ENCODE measurements at places on chromosomes 3 and 15.

DNA sequence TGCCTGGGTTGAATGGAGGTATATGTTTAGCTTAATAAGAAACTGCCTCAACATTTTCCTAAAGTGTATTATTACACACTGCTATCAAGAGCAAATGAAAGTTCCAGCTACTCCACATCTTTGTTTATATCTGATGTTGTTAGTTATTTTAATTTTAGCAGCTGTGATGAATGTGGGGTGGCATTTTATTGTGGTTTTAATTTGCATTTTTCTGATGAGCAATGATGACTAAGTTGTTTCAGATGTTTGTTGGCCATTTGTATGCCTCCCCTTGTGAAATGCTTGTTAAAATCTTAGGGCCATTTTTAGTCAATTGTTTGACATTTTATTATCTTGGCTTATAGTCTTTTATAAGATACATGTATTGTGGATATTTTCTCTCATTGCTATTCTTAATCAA is 260.4 kb upstream of the SLCO3A1 start:
- DNase-seq = no peak

DNA sequence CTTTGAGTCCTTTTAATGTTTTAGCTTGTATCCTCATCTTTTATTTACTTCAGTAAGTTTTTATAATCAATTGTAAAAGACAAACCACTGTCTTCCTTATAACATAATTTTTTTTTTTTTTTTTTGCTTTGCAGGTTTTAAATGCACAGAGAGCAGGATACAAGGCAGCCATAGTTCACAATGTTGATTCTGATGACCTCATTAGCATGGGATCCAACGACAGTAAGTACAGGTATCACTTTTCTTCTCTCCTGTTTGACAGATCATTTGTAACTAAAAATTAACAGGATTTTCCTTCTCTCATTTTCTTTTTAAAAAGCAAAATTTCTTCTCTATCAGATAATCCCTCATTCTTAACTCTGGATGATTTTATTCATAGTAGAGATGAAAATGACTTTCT is 75.4 kb downstream of the PFN2 start:
- no peak for DNase-seq

DNA sequence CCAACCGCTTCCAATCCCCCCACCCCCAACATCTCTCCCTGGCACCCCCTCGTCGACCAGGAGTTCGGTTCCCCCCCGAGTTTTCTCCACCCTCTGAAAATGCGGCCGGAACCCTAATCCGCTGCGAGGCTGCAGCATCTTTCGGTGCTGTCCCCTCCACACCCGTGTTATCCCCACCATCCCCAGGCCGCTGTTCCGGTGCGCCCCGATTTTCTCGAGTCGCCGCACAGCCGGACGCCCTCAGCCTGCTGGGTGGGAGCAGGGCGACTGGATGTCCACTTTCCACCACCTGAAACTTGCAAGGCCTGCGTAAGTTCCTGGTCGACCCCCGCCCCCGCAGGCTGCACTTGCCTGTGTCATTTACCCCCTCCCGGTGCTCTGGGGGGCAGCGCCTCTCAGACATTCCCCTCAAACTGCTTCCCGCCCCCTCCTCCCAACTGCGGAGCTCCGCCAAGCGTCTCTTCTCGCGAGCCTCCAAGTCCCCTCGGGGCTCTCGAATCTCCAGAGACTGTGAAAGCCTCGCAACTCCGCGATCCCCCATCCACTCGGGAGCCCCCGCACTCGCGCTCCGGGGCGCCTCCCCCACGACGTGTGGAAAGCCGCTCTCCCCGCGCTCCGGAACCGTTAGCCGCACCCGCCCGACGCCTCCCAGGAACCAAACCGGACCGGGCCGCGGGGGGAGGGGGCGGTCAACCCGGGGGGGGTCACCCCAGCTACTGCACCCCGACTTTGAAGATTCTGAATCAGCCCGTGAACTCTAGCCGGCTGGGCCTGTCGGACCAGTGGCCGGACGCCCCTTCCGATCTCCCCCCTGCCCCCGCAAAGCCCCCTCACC is 566 bp downstream of the ETV5 start:
- no peak for DNase-seq

DNA sequence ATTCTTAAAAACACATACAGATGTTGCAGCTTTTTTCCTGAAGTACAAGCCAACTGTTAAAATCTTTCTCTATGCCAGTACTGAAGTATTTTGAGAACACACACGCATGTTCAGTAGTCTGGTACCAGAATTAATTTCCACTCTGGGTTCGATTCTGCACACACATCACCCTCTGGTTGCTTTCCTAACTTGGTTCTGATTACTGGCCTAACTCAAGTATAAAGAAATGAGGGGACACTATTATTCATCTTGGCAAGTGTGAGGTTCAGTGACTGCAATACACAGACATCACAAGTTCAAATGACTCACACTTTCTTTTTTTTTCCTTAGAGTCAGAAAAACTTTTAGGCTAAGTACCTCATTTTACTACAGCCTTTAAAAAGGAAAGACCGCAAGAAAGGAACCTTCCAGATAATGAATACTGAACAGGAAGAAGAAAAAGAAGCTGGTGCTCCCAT is 37.4 kb upstream of the LDHAL6B start:
- DNase-seq = no peak

- DNase-seq = no peak
Measured at GRCh38 chr15:58530056-58530590, 98.3 kb downstream of the LIPC start.

DNA sequence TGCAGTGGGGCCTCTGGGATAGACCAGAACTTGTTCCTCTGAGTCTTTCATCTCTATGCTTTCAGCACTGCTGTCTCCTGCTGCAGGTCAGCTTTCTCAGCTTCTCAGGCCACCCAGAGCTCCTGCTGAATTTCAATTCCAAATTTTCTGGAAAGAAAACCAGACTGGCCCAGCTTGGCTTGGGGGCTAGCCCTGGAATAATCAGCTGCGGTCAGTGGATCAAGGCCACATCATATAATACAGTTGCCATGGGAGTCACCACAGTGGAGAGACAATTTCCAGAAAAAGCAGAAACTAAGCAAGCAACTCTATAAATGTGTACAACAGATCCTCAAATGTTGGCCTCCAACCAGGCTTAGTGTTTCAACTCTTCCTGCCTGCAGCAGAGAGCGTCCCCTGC is 91.1 kb upstream of the SLC24A5 start:
- DNase-seq = no peak

DNA sequence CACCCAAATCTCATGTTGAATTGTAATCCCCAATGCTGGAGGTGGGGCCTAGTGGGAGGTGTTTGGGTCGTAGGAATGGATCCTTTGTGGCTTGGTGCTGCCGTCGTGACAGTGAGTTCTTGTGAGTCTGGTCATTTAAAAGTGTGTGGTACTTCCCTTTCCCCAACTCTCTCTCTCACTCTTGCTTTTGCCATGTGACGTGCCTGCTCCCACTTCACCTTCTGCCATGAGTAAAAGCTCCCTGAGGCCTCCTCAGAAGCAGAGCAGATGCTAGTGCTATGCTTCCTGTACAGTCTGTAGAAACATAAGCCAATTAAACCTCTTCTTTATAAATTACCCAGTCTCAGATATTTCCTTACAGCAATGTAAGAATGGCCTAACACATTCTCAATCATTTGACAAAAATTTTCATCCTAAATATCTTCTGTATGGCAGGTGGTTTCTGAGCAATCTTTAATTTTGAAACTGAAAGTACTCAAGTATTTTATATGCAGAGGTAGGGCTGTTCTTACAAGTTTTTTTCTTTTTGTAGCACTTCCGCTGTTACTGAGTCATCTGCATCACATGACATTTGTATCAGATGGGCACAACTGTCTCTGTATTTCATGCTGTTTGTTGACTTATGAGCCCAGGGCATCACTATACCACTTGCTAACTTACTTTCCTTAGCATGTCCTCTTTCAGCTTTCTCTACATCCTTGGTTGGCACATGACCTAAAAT is 8.8 kb downstream of the RPL39L start:
- DNase-seq = peak; percentile 2

- DNase-seq = no peak
Measured at GRCh38 chr15:38503496-38503895, 49.6 kb downstream of the FAM98B start.

GRCh38 chr3:23170291-23170690 is 32.8 kb upstream of the UBE2E2 start:
- no peak for DNase-seq

DNA sequence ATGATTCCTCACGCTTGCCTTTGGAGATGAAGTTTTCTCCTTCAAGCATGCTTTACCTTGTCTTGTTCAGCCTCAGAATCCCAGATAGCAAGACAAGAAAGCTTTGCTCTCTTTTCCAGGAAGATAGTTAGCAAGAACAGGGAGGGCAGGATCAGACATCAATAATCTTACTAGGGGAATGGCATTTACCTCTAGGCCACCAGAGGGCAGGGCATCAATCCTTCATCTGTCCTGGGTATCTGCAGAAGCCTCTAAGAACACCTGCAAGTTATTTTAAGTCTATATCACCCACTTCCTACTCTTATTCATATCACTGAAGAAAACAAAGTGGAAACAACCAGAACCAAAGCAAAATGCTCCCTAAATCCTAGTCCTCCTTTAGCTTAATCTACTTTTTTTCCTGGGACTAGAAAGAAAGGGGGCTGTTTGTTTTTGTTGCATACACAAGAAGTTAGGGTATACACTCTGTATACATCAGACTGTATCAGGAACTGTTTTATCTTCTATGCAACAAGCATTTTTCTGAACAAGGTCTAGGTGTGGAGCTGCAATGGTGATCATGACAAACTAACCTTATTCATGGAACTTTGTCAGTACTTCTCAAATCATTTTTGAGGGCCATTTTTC is 862.5 kb downstream of the CADM2 start:
- peak; percentile 10 for DNase-seq

DNA sequence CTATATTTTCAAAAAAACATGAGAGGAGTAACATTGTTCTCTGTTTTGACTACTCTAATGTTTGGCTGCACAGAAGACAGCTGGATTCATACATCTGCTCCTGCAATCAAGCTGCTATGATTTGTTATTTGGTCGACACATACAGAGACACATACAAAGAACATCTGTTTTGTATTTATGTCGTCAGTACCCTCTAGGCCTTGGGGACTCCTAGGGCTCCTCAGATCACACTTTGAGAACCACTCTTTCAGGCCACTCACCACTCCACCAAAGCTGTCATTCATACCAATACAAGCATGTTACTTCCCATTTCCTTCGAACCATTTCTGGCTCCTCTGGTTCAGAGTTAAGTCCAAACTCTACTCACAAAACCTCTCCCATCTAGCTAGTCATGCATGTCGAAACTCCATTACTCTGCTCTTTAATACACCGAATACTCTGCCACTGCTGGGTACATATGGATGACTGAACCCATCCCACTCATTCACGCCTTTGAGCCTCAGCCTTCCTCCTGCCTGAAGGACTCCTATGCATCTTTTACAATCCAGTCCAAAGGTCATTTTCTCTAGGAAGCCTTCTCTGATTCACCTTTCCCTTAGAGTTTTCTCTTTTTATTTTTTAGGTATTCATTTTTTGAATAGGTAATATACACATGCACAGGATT is 102.9 kb upstream of the ARHGEF3 start:
- no peak for DNase-seq

DNA sequence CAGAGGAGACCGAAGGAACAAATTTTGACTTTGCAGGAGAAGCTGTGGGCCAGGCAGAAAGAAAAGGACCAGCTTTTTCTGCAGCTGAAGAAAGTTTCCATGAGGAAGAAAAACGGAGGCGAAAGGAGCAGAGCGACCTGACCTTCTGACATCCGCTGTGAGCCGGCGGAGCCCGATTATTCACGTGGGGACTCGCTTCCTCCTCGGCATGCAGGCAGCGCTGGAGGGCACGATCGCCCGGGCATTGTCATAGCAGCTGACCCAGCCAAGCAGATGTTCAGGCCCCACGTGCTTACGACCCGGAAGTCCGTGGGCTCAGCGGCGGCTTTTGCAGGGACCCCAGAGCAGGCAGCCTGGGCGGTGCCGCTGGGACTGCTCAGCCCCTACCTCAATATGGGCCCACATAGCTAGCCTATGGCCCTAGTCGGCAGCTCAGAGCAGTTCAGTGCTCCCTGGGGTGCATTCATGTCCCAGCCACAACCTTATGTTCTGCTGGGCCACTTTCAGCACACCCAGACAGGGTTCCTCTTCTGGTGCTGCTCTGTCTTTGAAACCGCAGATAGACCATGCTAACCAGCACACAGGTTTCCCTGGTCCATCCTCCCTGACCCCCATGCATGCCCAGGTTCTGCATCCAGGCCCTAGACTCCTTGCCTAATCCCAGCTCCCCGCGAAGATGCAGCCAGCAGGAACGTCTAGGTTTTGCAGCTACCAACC is 10.5 kb upstream of the EIF4A2 start:
- DNase-seq = no peak

- DNase-seq = no peak
Measured at GRCh38 chr3:157109267-157110141, 50.4 kb downstream of the CCNL1 start.

GRCh38 chr15:40217166-40217824 is 21.6 kb upstream of the PAK6 start:
- peak; percentile 81 for DNase-seq

All from LNCaP clone FGC (cell line).